ENCODE measurements at places on chromosomes 7 and 10.

GRCh38 chr7:47103498-47104205 lies 478.3 kb downstream of the TNS3 start:
- DNase-seq: no peak

GRCh38 chr10:79137826-79138225 lies 69.1 kb downstream of the ZMIZ1 start:
- no peak for DNase-seq

- no peak for DNase-seq
These were observed 6.1 kb downstream of the ADCY1 start for GRCh38 chr7:45580053-45580872.

DNA sequence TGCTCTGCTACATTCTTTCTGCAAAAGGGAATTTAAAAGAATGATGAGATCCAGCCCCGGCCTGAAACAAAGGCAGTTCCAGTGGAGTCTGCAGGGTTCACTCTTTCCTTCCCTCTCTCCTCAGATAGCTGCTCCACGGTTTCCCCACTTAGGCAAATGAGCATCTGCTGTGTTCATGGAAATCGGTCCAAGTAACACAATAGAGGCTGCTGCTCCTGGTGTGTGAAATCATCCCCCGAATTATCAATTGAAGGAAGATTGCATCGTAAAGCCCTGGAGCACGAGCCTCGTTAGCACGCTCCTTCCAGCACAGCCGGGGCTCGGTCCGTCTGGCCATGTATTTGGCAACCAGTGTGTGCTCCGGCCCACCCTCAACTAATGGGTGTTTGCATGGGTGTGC lies 108.3 kb upstream of the DPP6 start:
- DNase-seq: no peak

- DNase-seq: no peak
These were observed 235.4 kb downstream of the KIAA1217 start for GRCh38 chr10:24444337-24444736.

Data from stimulated activated CD4-positive, alpha-beta T cell treated with anti-CD3 and anti-CD28 coated beads, Interleukin-15, amount 100 ng/mL, for 1 hour (primary cell).